Esophagus squamous epithelium (tissue), 5 donors: ENCODE measurements at places on chromosomes 4 and X.

DNA sequence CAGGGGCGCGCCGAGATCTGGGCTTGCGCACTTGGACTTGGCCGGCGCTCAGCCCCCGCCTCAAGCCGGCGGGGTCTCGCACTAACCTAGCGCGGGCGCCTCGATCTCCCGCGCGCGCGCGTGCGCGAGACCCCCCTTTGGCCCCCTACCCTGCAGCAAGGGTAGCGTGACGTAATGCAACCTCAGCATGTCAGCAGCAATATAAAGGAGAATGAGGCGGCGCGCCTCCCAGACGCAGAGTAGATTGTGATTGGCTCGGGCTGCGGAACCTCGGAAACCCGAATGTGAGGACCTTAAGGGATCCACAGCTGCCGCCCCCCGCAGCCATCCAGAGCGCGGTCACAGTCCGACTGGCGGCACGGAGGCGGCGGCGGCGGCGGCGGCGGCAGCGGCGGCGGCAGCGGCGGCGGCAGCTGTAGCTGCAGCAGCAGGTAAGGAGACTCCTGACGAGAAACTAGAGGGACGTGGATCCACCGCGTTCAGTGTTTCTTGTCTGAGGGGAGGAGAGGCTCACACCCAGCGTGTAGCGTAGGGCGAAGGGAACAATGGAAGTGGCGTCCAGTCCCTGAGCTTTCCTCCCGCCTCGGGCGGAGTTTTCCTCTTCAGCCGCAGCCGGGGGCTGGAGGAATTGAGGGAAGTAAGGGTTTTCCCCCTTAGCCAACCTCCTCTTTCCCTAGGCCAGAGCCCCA lies at the start of the genes SATL1 and ZNF711:
Gene SATL1 (minus strand): TSS at position 19 of the 689 bp plus-strand sequence. CDS start 134,811 bp downstream, outside the sequence.
Gene ZNF711 (plus strand): TSS at position 231 of the 689 bp plus-strand sequence. CDS start 3,582 bp downstream, outside the sequence.
- H3K27ac ChIP-seq, result peak within 1 kb of the TSS; percentile 0
- peak within 1 kb of the TSS; percentile 52 for H3K4me3 ChIP-seq
- DNase-seq, result no peak

- H3K4me3 ChIP-seq, result no peak overlapping the region
- H3K27ac ChIP-seq, result no peak overlapping the region
- DNase-seq, result no peak
- H3K27me3 ChIP-seq, result no peaks in the 10 kb centered on the region
These were observed 7.6 kb downstream of the ACSL1 start for GRCh38 chr4:184818216-184818564.

GRCh38 chr4:128427832-128428366 lies 140.3 kb upstream of the PGRMC2 start:
- DNase-seq, result no peak
- H3K4me1 ChIP-seq, result peaks cover 28% of the 10 kb centered on the region
- H3K27me3 ChIP-seq, result no peaks in the 10 kb centered on the region
- H3K4me3 ChIP-seq, result no peak overlapping the region
- H3K27ac ChIP-seq, result no peak overlapping the region
- H3K36me3 ChIP-seq, result no peaks in the 10 kb centered on the region

- H3K27me3 ChIP-seq, result no peaks in the 10 kb centered on the region
- no peaks in the 10 kb centered on the region for H3K36me3 ChIP-seq
- no peak overlapping the region for H3K27ac ChIP-seq
- no peak overlapping the region for H3K4me3 ChIP-seq
These were observed 14.7 kb downstream of the CNOT6L start for GRCh38 chr4:77804471-77804870.

DNA sequence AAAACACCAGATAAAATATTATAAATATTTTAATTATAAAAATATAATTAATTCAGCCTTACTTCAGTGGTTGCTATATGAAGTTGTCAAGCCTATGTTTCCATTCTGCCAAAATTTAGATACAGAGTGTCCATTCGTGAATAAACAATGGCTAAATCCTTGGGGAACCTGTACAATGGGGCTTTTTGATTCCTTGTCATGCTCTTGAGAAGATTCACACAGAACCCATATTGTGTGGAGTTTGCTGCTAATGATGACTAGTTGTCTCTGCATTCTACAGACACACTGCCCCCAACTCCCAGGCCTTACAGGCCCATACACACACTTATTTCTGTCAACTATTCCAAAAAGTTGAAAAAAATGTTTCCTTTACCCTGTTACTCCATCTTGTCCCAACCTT lies 33.4 kb upstream of the MAGEC2 start:
- no peaks in the 10 kb centered on the region for H3K36me3 ChIP-seq
- H3K4me3 ChIP-seq, result no peak overlapping the region
- H3K4me1 ChIP-seq, result no peaks in the 10 kb centered on the region
- DNase-seq, result no peak
- no peaks in the 10 kb centered on the region for H3K27me3 ChIP-seq

- DNase-seq, result no peak
- no peak overlapping the region for H3K4me3 ChIP-seq
- no peaks in the 10 kb centered on the region for H3K36me3 ChIP-seq
- no peak overlapping the region for H3K27ac ChIP-seq
- H3K27me3 ChIP-seq, result no peaks in the 10 kb centered on the region
- H3K4me1 ChIP-seq, result no peaks in the 10 kb centered on the region
These were observed 129.0 kb upstream of the STX18 start for GRCh38 chr4:4670869-4671268.

DNA sequence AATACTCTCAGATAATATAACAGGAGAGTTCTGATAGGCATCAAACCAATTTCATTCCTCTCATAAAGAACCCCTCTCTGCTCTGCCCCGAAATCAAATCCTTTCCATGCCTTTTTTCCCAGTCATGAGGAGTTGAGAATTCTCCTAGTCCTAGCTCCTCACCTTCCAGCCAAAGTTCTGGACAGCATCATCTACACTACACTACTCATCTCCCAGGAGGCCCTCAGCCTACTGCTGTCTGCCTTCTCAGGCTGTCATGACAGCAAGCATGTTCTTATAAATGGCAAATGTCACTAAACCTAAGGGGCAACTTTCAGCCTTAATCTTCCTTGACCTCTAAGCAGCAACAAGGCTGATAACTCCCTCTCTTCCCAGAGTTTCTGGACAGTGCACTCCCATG lies 26.6 kb downstream of the MAPK10 start:
- no peak overlapping the region for H3K4me3 ChIP-seq
- no peaks in the 10 kb centered on the region for H3K36me3 ChIP-seq
- no peak overlapping the region for H3K27ac ChIP-seq
- no peaks in the 10 kb centered on the region for H3K27me3 ChIP-seq
- DNase-seq, result no peak

GRCh38 chr4:4430492-4431195 lies 43.7 kb downstream of the NSG1 start:
- DNase-seq, result no peak
- peaks cover 11% of the 10 kb centered on the region for H3K36me3 ChIP-seq
- no peak overlapping the region for H3K27ac ChIP-seq
- H3K27me3 ChIP-seq, result no peaks in the 10 kb centered on the region

GRCh38 chr4:24973404-24973746 lies 57.4 kb downstream of the LGI2 start:
- H3K27me3 ChIP-seq, result no peaks in the 10 kb centered on the region
- H3K4me1 ChIP-seq, result peaks cover 16% of the 10 kb centered on the region
- H3K4me3 ChIP-seq, result no peak overlapping the region

DNA sequence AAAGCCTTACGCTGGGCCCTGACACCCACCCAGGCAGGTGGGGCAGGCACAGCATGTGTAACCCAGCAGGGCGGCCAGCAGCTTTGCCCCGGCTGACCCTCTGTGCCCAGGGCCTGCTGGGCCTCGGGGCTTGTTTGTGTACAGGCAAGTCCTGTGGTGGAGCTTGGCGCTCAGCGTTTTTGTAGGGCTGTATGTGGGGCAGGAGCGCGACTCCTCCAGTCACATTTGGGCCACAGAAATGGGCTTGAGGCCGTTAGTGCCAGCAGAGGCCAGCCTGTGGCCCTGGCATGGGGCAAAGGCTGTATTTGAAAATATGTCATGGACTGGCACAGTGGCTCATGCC lies 14.7 kb upstream of the HGFAC start:
- H3K27ac ChIP-seq, result no peak overlapping the region
- H3K4me1 ChIP-seq, result no peaks in the 10 kb centered on the region
- H3K4me3 ChIP-seq, result no peak overlapping the region
- DNase-seq, result no peak
- H3K36me3 ChIP-seq, result peaks cover 96% of the 10 kb centered on the region

DNA sequence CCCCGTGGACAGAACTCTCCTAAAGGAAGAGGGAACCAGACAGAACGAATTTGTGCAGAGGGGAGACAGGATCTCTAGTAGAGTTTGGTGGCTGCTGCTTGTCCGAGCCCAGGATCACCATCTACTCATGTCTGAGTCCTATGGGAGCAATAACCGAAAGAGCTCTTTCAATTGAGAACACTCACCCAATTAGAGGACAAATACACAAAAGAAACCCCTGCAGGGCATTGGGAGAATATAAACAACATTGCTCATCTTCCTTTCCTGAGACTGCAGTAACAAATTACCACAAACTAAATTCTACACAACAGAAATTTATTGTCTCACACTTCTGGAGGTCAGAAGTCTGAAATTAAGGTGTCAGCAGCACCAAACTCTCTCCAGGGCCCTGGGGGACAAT lies 65.6 kb downstream of the SPINK2 start:
- H3K4me1 ChIP-seq, result peaks cover 9% of the 10 kb centered on the region
- no peaks in the 10 kb centered on the region for H3K36me3 ChIP-seq

DNA sequence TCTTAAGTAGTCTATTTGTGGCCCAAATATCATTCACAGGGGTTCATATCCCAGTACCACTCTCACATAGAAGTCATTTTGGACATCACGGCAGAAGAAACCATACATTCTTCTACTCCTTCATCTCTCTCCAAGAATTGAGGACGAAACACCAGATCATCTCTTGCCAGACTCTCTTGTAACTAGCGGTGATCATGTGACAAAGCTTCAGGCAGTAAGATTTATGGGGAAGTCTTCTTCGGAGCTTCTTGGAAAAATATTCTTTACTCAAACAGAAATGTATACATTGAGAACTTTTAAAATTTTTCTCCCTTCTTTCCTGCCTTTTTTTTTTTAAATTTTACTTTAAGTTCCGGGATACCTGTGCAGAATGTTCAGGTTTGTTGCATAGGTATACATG lies 4.7 kb upstream of the TBC1D19 start:
- no peak overlapping the region for H3K4me3 ChIP-seq
- no peak for DNase-seq
- no peak overlapping the region for H3K27ac ChIP-seq
- no peaks in the 10 kb centered on the region for H3K36me3 ChIP-seq

- no peak overlapping the region for H3K27ac ChIP-seq
- no peaks in the 10 kb centered on the region for H3K4me1 ChIP-seq
- no peak for DNase-seq
- H3K27me3 ChIP-seq, result no peaks in the 10 kb centered on the region
These were observed 13.3 kb upstream of the MAD2L1 start for GRCh38 chr4:120079839-120080520.

GRCh38 chrX:758917-759316 lies 128.3 kb downstream of the SHOX start:
- no peaks in the 10 kb centered on the region for H3K36me3 ChIP-seq
- H3K4me1 ChIP-seq, result no peaks in the 10 kb centered on the region
- H3K27ac ChIP-seq, result no peak overlapping the region

- DNase-seq, result no peak
- peaks cover 29% of the 10 kb centered on the region for H3K4me1 ChIP-seq
- peaks cover 7% of the 10 kb centered on the region for H3K27me3 ChIP-seq
- no peak overlapping the region for H3K27ac ChIP-seq
- H3K36me3 ChIP-seq, result no peaks in the 10 kb centered on the region
- H3K4me3 ChIP-seq, result peak overlapping the region; percentile 2
These were observed 989 bp upstream of the PCDH10 start for GRCh38 chr4:133147921-133148689.

GRCh38 chr4:8307121-8307520 lies 37.6 kb downstream of the HTRA3 start:
- H3K27me3 ChIP-seq, result no peaks in the 10 kb centered on the region
- no peaks in the 10 kb centered on the region for H3K36me3 ChIP-seq
- no peak for DNase-seq
- H3K4me3 ChIP-seq, result no peak overlapping the region
- no peak overlapping the region for H3K27ac ChIP-seq

DNA sequence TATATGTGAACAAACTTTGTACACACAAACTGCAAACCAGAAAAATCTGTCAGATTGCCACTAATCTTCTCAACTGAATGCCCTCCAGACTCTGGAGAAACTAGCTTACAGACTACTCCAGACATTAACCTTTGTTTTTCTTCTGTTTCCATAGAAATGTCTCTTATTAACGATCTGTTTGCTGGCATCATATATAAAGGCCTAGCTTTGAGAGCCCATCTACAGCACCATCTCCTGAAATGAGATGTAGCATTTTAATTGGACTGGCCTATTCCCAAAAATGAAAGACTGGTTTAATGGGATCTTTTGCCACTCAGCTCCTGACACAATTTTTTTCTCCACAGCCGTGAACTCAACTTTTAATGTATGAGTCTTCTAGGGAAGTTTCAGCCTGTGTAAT lies 266.0 kb upstream of the IL1RAPL1 start:
- no peaks in the 10 kb centered on the region for H3K4me1 ChIP-seq
- H3K27ac ChIP-seq, result no peak overlapping the region
- H3K4me3 ChIP-seq, result no peak overlapping the region

GRCh38 chr4:83285055-83285407 lies 433 bp upstream of the COQ2 start:
- peak overlapping the region; percentile 97 for H3K27ac ChIP-seq
- H3K27me3 ChIP-seq, result no peaks in the 10 kb centered on the region
- H3K4me1 ChIP-seq, result peaks cover 18% of the 10 kb centered on the region
- H3K4me3 ChIP-seq, result peak overlapping the region; percentile 62

DNA sequence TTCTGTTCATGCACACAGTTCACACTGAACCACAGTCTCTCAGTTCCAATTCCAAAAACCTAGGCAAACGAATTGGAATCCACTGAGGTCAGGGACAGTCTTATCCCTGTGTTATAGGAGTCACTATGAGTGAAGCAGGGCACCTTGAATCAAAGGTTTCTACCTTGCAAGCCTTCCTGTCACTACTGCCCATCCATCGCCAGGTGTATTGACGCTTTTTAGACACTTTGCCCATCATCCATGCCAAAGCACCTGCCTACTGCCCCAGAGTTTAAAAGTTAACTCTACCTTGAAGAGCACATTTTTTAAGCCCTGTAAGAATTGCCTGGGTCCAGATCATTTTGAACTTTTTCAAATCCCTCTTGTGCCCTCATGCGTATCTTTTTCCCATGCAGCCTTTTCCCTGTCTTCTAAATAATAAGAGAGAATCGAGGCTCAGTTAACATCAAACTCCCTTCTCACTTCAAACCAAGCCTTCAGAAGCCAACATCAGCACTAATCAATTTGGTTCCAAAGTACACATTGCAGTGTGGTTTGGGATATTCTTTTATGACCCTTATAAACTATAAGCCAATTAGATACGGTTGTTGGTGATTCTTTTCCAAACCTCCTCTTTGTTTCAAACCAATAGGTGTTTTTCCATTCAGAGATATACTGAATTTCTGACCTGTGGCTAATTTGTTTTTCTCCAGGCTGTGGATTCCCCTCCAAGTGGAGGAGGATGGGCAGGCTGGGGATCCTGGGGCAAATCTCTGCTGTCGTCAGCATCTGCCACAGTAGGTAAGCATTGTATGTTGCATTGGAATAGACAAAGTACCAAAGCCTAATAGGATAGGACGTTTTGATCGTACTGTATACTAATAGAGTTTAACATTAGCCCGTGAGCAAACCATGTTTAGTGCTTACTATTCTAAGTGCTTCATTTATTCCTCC lies 23.7 kb downstream of the FAM114A1 start:
- H3K27ac ChIP-seq, result no peak overlapping the region
- peaks cover 11% of the 10 kb centered on the region for H3K4me1 ChIP-seq
- H3K27me3 ChIP-seq, result no peaks in the 10 kb centered on the region
- DNase-seq, result no peak
- H3K36me3 ChIP-seq, result no peaks in the 10 kb centered on the region

- no peaks in the 10 kb centered on the region for H3K36me3 ChIP-seq
- no peaks in the 10 kb centered on the region for H3K27me3 ChIP-seq
- no peaks in the 10 kb centered on the region for H3K4me1 ChIP-seq
- H3K27ac ChIP-seq, result no peak overlapping the region
These were observed 3.2 kb downstream of the MAPK10 start for GRCh38 chr4:86356425-86357210.
